ENCODE measurements at places on chromosomes 7 and 10.

GRCh38 chr7:37353949-37354655 is 94.6 kb downstream of the ELMO1 start:
- DNase-seq: no peak

DNA sequence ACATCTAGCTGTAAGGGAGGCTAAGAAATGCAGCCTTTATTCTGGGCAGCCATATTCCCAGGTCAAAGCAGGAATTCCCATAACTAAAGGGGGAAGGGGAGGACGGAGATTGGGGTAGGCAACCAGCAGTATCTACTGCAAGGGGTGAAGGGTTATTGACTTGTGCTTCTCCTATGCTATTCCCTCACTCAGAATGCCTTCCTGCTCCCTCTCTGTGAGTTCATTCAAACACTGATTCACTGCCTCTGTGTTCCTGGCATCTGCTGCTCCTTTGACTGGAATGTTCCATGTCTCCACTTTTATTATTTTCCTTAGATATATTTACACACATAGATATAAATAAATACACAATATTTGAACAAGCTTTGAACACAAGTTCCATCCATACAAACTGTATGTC is 11.1 kb downstream of the HTR7 start:
- no peak for DNase-seq

- no peak for DNase-seq
Measured at GRCh38 chr7:72493850-72494661, 81.9 kb upstream of the CALN1 start.

GRCh38 chr10:58436071-58436470 is 50.9 kb downstream of the TFAM start:
- no peak for DNase-seq

GRCh38 chr10:118584181-118584954 is 11.1 kb downstream of the PRLHR start:
- DNase-seq: no peak

GRCh38 chr7:80596933-80597517 is 41.4 kb upstream of the CD36 start:
- no peak for DNase-seq

DNA sequence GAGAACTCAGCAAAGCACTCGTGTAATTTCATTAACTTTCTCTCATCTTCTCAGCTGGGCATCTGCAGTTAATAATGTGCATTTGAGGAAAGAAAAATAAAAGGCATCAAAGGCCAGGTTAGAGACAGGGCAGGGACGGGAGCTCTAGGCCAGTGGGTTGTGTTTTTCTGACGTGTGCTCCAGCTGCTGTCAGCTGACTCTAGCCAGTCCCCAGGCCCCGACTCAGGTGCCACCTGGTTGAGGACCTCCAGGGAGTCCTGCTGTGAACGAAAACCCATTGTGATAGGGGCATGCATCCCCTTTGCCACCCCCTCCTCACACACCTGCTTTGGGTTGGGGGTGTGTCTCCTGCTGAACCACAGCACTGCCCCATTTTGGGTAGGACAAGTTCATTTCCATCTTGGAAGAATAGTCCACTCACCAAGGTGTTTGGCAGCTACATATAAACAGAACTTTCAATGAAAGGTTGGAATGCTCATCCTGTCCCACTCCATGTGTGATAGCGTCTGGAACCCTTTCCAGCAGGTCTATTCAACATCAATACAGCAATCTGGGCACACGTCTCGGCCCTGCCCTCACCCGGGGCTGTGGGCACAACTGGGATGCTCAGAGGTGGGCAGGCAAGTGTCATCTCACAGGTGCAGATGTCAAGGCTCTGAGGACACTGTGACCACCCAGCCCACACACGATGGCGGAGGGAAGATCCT is 146.1 kb upstream of the FAM20C start:
- no peak for DNase-seq

DNA sequence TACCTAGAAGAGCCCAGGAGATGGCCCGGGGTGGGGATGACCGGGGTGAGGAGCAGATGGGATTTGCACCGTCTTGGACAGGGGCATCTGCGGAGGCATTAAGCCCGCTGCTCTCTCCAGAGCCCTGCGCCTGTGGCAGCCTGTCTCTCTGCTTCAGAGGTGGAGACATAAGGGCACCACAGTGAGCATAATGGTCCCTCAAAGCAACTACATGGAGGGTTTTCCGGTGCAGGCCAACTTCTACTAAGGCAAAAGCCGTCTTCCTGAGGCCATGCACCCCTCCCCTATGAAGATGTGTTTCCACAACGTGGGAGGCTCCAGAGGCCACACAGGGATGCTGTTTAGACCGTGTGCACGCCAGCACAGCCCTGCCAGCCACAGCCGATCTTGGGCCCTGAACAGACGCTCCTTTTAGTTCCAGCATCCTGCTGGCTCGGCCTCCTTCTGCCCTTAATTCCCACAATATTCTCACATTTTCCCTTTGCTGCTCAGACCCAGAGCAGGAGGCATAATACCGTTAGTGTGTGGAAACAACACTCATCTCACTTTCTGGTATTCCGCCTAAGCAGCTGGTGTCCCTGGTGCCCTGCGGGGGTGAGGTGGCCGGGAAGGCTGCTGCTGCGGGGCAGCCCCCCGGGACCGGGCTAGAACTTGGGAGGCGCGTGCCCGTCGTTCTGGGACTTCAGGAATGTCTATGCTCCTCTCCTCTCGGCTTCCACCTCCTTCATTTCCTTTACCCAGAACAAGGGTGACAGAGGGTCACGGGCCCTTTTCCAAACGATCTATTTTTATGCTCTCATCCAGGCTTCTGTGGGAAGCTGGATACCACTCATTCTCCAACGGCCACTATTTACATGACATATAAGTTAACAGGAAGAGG is 266.9 kb downstream of the TNS3 start:
- DNase-seq: no peak

DNA sequence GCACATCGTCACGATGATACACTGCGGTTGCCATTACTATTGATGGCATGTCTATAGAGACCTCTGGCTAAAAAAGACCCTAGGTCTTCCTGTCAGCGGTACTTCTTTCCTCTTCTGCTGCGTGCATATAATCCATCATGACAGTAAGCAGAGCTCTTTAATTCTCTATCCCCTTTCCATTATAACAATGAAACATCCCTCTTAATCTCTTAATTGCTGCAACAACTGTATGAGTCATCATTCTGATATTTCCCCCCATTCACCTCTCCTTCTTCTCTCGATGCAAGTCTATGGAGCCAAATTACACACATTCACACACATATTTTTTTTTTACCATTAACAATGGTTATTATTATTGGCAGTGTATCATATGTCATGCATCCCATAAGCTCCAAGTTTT is 45.2 kb upstream of the AKR1E2 start:
- no peak for DNase-seq

DNA sequence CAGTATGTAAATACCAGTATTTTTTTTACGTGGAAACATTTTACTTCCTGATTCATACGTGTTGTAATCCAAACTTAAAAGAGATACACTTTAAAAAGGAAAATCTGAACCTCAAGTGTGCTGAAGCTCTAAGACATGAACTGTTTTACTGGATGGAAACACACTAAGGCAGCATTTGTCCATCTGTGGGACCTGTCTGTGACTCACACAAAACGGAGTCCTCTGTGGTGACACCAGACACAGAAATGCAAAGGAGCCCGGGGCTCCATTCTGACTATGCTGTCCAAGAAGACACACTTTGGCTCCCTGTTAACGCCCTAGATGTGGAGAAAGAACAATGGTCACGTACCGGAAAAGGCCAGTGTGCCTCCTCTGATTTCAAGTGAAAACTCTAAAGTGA is 23.9 kb downstream of the RNF133 start:
- no peak for DNase-seq

- no peak for DNase-seq
Measured at GRCh38 chr10:49049660-49050059, 65.7 kb downstream of the VSTM4 start.
